NCI-H1417 (cell line): ENCODE measurements at places on chromosomes 3 and 15.

- DNase-seq: no peak
Observed at GRCh38 chr3:13113346-13114330, 40.4 kb upstream of the IQSEC1 start.

- no peak for DNase-seq
Observed at GRCh38 chr15:101554115-101554915, 64.8 kb upstream of the PCSK6 start.

DNA sequence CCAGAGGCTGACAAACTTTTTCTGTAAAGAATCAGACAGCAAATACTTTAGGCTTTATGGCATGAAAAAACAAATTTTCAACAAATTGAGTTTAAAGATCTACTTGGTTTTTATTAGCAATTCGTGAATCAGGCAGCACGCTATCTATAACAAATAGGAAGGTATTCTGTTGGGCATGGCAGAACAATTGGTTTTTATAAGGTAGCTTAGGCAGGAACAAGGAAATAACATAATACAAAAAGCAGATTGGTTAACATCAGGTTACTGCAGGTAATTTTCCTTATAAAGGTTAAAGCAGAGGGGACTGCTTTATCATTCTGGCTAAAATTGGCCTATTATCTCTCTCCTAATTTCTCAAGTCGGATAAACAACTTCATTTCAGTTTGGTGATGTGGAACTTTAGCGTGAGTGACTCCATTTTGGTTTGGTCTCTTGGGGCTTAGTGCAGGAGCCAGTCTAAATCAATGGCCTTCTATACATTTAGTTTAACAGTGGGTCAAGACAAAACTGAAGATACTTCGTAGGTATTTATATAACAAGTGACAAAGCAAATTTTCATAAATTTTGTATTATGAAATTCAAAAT is 26.8 kb downstream of the ZBTB38 start:
- no peak for DNase-seq

GRCh38 chr3:127383656-127384179 is 95.9 kb upstream of the PRR20G start:
- DNase-seq: peak; percentile 53

DNA sequence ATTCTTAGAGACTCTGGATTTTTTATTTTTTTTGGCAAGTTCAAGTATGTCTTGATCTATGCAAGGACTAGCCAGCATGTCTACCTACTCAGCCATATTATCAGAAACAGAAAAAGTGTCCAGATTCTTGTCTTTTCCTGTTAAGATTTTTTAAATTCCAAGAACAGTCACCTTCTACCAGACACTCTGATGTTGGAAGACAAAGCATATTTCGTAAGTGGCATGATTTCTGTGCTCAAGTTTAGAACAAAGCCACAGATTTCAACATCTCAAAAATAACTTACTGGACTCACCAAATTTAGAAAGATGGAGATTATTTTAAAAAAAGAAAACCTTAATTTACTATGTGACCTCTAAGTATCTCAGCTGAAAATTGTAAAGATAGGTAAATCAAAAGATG is 61.9 kb downstream of the GOLGA6L7 start:
- no peak for DNase-seq

- DNase-seq: no peak
Observed at GRCh38 chr3:65576228-65576627, 462.5 kb downstream of the MAGI1 start.
